Cortex of kidney (tissue), 1 donor: ENCODE measurements at places on chromosomes 13 and 19.

DNA sequence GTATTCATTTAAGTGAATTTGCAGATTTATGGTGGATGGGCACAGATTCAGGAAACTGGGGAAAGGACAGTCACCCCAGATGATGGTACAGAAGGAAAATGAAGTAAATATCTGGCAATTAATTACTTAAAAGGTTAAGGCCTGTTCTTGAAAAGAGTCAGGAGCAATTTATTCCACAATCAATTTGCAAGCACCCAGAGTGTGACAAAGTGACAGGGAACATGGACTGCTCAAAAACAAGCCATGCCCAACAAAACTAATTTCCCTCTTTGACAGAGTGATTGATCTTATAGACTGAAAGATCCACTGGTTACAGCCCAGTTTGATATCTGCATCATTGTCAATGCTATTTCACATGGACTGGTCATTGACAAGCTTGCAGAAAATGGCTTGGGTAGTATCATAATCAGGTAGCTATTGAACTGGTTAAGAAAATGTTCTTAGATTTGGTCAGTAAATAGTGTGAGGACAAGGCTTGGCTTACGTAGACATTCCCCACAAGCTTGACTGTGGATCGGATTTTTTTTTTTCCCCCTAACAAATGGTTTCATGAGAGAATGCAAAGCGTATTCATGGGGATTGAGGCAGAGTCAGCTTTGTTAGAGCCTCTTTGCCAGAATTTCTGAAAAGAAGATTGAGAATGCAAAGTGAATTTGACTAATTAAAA is 584.6 kb downstream of the GPC6 start:
- DNase-seq: no peak

DNA sequence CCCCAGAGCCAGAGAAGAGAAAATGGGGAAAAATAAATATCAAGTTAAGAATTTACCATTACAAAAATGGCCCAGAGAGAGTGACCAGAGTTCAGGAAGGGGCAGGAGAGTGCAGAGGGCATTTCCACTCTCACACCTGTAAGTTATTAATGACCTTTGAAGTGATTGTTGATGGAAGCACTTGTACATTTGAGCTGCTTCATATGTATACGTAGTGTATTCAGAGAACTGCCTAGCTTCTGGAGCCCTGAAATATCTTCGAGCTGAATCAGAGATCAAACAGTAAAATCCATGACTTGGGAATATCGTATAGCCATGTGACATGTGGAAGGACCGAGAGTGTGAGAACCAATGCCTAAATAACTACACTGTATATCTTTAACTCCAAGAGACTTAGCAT is 49.2 kb upstream of the PCCA start:
- no peak for DNase-seq

DNA sequence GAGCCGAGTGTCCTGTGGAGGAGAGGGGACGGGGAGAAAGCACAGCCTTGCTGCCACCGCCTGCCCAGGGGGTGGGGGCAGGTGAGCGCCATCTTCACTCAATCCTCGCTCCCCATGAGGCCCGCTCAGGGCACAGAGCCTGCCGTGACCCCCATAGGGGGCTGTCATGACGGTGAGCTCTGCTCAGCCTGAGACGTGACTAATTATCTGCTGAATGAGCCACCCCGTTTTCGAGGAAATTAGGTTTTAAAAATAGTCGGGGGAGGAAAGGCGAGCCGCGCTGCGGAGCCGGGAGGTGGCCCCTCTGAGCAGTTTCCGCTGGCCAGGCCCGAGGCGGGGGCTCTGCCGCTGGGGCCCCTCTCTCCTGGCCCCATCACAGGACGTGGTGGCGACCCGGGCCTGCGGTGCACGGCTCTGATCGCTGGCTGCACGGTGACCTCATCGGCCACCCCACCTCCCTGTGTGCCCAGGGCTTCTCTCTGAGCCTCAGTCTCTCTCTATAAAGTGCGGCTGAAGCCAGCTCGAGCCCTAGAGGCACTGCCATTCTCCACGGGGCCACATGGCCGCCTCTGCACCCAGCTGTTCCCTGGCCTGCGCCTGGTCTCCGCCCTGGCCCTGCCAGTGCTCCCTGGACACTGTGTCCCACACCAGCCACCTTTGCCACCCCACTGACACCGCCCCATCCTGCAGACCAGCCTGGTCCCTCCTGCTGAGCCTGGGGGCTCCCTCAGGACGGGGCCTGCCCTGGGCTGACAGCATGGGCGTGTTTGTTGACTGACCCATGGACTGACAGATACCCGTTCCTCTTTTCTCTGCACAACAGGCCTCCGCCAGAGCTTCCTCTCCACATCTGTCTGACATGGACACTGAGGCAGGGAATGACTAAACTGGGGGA is 28.3 kb downstream of the PIP5K1C start:
- no peak for DNase-seq

GRCh38 chr19:4396949-4397783 is 3.2 kb downstream of the SH3GL1 start:
- DNase-seq: no peak

GRCh38 chr19:50242581-50242980 is 39.2 kb downstream of the MYH14 start:
- DNase-seq: no peak

DNA sequence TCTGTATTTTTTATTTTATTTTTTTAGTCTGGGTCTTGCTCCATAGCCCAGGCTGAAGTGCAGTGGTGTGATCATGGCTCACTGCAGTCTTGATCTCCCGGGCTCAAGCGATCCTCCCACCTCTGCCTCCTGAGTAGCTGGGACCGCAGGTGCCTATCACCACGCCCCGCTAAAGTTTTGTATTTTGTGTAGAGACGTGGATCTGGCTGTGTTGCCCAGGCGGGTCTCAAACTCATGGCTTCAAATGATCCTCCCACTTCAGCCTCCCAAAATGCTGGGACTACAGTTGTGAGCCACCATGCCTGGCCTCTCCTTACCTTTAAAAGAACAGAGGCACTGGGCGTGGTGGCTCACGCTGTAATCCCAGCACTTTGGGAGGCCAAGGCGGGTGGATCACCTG is 4.2 kb upstream of the MAG start:
- DNase-seq: no peak

DNA sequence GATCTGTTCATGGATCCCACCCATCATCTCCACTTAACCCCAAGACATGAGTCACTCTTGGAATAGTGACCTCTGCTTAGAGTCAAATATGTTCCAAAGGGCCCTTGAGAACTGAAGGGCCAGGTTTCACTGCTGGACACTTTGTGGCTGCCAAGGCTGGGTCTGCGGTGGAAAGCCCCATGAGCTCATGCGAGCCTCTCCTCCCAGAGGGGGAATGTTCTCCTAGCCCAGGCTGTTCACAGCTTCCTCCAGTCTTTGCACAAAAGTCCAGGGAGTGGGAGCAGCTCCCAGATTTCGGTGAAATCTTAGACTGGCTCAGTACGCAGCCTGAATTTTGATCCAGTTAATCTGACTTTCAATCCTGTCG is 732 bp upstream of the DCLK1 start:
- no peak for DNase-seq

DNA sequence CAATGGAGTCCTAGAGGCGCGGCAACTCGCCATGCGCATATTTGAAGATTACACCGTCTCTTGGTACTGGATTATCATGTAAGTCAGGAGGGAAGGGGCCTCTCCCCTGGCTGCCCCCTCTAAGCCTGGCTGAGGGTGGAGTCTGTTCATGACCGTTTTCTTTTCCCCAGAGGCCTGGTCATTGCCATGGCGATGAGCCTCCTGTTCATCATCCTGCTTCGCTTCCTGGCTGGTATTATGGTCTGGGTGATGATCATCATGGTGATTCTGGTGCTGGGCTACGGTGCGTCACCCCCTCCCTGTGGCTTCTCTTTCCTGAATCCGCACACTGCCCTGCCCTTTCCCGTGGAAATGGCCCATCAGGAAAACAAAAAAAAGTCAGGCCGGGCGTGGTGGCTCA is 6.5 kb downstream of the SLC44A2 start:
- DNase-seq: no peak

- no peak for DNase-seq
Observed at GRCh38 chr19:16084067-16084685, 7.9 kb downstream of the TPM4 start.

DNA sequence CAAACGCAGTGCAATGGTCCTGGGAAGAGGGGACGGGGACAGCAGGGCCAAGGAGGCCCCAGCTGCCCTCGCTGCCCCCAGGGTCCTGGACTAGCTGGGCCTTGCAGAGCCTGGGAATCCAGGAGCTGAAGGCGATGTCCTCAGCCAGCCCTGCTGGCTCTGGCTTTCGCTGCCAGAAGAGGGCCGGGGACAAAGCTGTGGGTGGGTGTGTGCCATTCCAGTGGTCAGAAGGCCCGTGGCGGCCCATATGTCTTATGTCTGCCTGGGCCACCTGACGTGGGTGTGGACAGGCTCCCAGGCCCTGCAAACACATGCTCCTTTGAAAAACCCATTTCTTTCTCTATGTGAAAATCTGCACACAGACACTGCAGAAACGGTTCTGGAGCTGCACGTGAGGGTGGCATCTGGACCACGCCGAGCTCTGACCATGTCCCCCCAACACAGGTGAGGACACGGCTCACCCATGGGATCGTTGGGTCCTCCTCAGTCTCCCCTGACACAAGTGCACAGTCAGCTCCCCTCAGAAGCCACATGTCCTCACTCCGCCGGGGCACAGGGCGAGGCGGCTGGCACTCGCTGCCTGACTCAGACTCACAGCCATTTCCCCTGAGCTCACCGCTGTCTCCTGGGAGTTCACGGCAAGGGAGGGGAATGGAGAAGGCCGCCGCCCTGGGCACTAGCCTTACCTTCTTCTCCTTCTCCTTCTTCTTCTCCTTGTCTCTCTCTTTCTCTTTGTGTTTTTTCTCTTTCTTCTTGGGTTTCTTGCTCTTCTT is 16.9 kb downstream of the IZUMO4 start:
- DNase-seq: no peak

DNA sequence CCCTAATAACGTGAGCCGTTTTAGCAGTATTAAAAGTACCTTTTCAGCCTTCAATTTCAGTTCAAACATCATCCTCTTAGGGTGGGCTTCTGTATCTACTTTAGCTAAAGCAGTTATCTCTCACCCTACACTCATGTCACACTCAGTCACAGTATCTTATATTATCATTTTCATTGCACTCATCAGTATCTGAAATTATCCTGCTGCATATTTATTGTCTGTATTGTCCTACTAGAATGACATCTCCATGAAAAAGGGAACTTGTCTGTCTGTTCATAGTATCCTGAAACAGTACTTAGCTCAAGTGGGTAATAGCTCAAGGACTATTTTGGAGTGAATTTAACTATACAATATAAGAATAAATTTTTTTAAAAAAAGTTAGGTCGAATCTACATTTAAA is 19.9 kb upstream of the RFC3 start:
- DNase-seq: no peak

GRCh38 chr19:14222886-14223285 is 16.9 kb upstream of the ADGRL1 start:
- no peak for DNase-seq

- no peak for DNase-seq
Observed at GRCh38 chr13:25630329-25630900, 258.6 kb downstream of the ATP8A2 start.

DNA sequence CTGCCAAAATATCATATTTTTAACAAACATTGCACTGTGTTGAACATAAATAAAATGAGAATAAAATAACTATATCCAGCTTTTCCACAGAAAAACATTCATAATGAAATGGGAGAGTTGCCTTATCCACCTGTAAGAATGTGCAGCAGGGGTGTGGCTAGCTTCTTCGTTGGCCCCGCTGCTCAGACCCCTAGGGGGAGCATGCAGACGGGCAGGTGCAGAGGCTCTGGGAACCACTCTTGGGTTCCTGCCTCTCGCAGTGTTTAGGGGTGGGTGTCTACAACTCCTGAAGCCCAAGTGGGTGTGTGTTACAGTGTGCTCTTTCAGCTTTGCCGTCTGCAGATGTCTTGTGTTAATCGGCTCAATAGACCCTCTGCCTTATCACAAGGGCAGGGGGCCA is 121.7 kb downstream of the SLITRK5 start:
- DNase-seq: no peak

DNA sequence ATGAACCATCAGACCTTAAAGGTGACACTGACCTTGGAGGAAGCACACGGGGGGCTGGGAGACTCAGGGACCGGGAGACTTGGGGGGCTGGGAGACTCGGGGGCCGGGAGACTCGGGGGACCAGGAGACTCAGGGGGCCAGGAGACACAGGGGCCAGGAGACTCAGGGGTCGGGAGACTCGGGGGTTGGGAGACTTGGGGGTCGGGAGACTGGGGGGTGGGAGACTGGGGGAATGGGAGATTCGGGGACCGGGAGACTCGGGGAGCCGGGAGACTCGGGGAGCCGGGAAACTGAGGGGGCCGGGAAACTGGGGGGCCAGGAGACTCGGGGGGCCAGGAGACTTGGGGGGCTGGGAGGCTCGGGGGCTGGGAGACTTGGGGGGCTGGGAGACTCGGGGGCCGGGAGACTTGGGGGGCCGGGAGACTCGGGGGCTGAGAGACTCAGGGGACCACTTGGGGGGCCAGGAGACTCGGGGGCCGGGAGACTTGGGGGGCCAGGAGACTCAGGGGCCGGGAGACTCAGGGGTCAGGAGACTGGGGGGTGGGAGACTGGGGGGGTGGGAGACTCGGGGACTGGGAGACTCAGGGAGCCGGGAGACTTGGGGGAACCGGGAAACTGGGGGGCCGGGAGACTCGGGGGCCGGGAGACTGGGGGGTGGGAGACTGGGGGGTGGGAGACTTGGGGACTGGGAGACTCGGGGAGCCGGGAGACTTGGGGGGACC is 62.9 kb downstream of the RASA3 start:
- no peak for DNase-seq

DNA sequence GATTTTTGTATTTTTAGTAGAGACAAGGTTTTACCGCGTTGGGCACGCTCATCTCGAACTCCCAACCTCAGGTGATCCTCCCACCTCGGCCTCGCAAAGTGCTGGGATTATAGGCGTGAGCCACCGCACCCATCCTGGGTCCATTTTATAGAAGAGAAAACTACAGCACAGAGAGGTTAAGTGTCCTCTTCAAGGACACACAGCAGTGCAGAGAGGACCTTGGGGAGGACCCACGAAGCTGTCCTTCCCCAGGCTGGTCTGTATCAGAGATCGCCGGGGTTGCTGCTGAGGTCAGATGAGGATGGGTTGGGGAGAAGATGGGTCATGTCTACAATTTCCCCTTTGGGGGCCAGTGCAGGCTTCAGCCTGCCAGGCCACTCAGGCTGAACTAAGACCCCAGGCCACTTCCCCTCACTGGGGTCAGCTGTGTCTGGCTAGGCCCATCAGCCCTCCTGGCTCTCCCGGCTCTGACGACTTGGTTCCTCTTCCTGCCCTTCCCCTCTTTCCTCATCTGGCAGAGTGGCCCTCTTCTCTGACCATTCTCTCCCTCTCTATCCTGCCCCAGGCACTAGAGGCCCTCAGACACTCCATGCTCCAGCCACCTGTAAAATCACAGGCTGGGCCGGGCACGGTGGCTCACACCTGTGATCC is 9.6 kb downstream of the MYO1F start:
- no peak for DNase-seq

DNA sequence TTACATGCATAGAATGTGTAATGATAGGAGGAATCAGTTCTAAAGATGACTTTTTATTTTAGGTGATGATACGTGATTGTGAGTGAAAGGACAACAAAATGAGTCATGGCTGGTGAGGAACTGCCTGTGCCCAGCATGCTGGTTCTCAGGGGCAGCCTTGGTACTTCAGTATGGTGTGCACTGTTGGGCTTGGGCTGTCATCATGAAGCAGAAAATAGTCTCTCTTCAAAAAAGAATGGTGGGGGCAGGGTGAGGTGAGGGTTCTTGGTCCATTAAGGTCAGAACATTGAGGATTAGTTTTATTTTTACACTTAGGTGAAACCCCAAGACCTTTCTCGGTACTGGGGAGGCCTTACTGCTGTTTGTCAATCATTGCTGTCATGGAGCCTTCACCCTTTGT is 309.5 kb downstream of the MTUS2 start:
- DNase-seq: no peak

GRCh38 chr19:49954092-49954829 is 6.7 kb downstream of the SIGLEC11 start:
- no peak for DNase-seq

- DNase-seq: no peak
Observed at GRCh38 chr19:17468302-17469091, 1.8 kb upstream of the SLC27A1 start.
